Urinary bladder (tissue), 4 donors: ENCODE measurements at places on chromosomes 7 and 10. TPM values are rescaled to one million over a fixed set of nuclear protein-coding genes. Genes with fewer than 3 reads are reported as not detected.

DNA sequence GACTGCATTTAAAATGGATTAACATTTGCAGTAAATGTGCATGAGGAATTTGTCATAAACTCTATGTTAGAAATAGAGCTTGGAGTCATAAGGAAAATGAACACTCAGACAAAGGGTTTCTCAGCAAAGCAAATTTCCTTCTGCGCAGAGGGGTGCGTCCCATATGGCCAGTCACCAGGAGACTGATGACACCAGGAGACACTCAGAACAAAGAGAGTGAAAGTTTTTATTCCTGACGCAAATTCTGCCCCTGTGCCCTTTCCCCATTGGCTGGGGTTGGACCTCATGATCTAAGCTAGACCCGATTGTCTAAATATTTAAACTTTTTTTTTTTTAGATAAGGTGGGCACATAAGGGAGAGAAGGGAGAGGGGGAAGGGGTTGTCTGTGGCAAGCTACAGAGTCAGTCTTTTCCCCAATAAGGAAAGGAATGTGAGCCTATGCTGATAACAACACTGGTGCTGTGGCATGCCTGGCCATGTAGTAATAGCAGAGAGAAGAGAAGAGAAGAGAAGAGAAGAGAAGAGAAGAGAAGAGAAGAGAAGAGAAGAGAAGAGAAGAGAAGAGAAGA is 202.0 kb downstream of the POM121L12 start:
- DNase-seq: no peak

- no peak for DNase-seq
Observed at GRCh38 chr7:25180592-25180923, 47.7 kb downstream of the NPVF start.

GRCh38 chr7:108138911-108139310 is 8.8 kb upstream of the LAMB4 start:
- no peak for DNase-seq

The MEIG1 gene
- total RNA-seq: not detected

The POU6F2 gene
- 5.0 TPM for total RNA-seq

DNA sequence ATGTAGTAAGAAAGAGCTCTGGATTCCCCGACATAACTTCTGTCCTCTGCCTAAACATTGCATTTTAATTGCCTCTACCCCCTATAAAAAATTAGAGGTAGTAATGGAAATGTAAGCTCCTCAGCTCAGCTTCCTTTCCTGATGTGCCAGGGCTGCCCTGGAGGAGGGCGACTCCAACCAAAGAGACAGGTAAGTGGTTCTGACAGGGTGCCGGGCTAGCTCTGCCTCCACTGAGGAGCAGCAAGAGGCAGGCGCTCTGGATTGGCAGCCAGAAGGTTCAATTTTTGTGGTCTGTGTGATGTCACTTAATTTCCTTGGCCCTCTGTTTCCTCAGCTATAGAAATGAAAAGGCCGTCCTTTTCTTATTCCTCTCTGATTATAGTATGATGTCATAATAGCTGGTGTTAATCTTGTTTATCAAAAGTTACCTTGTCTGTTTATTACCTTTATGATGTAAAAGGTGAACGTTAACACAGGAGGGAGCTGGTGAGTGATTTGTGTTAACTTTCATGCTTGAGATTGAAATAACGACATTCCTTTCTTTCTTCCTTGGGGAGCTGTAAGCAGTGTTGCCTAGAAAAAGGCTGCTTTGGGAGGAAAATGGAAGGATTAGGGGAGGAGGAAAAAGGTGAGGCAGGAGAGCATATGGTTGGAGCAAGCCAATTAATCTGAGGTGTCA is 51.8 kb downstream of the ANLN start:
- DNase-seq: no peak

The ASAH2 gene
- total RNA-seq: 1.1 TPM

The GNAT3 gene
- total RNA-seq: not detected

The SPDYE5 gene
- total RNA-seq: not detected

The TUBAL3 gene
- 0.16 TPM for total RNA-seq

DNA sequence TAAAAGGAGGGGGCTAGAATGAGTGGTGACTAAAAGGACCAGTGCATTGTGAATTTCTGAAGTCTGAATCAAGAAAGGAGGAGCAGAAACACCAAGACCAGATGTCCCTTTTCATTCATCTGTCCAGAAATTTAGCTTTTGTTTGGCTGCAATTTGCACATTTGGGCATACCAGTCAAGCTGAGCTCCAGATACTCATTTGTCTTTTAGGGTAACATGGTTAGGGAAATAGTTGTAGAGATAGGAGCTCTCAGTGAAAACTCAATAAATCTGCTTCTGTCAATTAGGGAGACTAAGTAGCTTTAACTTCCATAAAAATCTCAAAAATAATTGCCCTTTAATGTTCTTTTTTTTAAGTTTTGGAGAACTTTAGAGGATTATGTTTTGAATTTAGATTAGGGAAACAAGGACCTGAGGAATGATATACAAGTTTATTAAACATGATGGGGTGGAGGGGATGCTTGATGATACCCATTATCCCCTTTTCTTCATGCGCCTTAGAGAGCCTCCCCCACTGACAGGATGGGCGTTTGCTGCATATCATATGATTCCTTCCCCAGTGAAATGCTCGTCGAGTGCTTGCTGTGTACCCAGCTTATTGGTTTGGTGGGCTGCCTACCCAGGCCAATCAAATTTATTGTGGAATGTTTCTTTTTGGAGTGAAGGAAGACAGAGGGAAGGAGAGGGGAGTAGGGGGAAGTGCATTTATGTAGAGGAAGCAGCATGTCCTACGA is 50.7 kb upstream of the RPA3 start:
- DNase-seq: no peak

The OGDH gene
- 43.1 TPM for total RNA-seq

DNA sequence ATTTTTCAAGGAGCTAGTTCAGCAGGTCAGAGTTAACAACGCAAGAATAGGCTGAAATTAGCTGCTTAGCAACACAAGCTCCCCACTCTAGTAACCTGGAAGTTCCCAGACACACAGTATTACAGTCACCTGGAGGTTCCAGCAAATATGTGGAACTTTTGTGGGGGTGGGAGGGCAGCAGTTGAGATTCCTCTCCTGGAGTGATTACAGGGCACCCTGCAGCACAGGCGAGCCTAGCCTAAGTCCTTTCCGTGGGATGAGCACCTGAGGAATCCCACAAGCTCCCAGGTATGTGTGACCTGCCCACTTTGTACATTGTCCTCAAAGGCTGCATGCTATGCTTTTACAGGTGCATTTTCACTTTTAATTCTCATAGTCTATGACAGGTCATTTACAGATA is 13.6 kb downstream of the TPK1 start:
- DNase-seq: no peak

The CALML3 gene
- not detected for total RNA-seq
